ENCODE measurements at places on chromosomes 2 and 18.
A peak's percentile ranks its signal among the peaks of the same experiment; 100 is the strongest.

GRCh38 chr18:77102259-77103040 lies 30.1 kb downstream of the MBP start:
- DNase-seq, result peak; percentile 53

DNA sequence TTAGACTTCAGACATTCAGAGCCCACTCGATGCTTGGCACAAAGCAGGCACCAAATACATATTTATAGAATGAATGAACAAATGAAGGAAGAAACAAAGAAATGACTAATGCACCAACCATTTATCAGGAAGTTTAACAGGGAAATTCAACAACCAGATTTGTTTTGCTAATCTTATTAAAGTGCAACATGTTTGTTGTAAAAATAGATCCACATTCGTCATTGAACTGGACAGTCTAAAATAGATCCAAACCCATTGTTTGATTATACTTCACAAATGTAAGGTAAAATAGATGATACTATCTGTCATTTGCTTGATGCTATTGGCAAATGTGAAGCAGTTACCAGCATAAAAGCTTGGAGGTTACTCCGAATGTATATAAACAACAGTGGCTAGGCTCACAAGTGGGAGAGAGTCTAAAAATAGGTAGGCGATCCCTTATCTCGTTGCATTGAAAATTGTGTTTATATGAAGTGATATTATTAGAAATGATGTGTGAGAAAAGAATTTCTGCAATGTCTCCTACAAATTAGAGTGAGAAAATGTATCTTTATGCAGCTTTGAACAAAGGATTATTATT lies 246.2 kb downstream of the NEDD4L start:
- DNase-seq, result no peak

DNA sequence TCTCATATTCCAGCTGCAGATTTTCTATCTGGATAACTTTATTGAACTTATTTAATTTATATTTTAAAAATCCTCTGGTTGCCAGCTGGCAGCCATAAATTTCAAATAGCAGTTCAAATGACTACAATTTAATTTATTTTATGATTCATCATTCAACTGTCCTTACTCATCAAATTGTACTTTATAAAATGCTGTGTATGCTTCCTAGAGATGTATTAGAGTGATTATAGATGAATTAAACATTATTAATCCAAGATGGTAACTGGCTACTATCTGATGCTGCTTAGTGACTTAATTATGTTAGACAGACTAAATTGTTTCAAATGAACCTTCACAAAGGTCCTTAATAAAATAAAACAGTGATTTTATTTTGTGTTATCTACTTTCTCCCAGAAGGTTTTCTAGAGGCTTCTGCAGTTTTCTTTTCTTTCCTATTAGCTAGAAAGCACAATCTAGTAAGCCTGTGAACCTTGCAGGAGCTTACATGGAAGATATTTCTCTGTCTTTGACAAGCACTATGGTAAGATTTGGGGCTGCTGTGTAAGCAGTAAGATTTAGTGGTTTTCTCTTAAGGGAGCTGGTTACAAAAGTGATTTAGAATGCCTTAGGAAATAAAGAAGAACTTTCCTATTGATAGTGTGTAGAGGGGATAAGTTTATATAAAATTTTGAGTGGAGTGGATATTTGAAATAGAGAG lies 322.3 kb downstream of the FSIP2 start:
- peak; percentile 22 for DNase-seq

DNA sequence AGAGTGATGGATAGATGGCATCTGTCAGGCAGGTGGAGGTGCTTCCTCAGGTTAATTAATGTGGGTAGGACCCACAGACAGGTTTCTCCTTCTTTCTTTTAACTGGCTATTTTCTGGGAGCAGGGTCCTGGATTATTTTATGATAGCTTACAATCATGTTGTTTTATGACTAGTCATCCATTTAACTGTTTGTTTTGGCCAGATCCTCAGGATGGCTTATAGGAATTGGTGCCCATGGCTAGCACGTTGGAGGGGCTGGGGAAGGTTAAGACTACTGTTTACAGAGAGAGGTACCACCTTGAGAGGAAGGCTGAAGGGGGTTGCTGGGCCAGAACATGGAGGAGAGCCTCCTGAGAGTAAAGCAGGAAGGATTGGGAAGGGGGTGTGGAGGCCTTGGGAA lies 78.0 kb upstream of the MGAT5 start:
- DNase-seq, result no peak

DNA sequence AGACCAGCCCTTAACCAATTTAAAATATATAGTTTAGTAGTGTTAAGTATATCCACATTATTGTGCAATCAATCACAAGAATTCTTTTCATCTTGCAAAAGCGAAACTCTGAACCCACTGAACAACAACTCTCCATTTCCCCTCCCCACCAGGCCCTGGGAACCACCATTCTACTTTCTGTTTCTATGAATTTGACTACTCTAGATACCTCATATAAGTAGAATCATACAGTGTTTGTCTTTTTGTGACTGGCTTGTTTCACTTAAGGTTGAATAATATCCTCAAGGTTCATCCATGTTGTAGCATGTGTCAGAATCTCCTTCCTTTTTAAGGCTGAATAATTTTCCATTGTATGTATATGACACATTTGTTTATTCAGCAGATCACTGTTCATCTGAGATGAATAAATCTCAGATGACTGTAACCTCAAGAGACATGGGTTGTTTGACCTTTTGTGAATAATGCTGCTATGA lies 8.1 kb upstream of the SOS1 start:
- no peak for DNase-seq

DNA sequence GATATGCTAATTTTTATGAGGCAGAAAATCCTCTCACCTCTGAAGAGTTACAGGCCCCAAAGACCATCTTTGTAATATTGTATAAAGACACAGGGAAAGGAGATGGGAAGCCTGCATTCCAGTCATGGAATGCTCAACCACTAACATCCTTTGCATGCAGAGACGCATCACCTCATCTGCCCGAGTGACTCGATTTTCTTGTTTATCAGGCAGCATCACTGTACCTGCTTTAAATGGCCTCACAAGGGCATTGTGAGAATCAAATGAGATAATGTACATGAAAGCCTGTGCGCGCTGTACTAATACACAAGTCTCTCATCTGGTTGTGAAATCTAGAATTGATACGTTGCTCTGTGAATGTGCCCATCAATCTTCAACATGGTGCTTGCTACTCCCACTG lies 10.2 kb upstream of the TMEM247 start:
- no peak for DNase-seq

DNA sequence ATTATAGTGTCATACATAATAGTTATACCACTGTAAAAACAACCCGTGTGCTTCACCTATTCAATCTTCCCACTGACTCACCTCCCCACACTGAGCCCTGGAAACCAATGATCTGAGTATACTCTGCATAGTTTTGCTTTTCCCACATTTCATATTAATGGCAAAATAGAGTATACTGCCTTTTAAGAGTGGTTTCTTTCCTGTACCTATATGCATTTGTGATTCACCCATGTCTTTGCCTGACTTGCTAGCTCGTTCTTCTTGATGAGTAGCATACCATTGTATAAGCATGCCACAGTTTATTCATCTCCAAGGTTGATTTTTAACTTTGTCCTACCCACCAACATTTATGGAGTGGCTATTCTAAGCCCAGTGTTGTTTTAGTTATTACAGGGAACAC lies 686.4 kb downstream of the PLCL1 start:
- DNase-seq, result no peak

DNA sequence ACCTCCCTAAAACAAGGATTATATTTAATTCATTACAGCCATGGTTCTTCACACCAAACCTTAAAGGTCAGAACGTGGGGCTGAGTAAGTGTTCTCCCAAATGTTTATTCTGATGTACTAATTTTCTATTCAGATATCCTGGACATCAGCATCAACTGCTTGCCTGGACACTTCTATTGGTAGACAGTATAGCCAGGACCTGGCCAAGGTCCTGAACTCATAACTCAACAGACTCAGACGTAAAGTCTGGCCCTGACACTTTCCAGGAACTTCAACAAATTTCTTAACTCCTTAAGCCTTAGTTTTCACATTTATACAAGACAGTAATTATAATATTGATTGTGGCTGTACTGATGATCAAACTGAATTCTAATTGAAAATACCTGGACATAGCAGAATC lies 89.1 kb downstream of the AKAIN1 start:
- DNase-seq, result no peak

- DNase-seq, result no peak
Measured at GRCh38 chr2:146080925-146081324, 1561.0 kb upstream of the ZEB2 start.

DNA sequence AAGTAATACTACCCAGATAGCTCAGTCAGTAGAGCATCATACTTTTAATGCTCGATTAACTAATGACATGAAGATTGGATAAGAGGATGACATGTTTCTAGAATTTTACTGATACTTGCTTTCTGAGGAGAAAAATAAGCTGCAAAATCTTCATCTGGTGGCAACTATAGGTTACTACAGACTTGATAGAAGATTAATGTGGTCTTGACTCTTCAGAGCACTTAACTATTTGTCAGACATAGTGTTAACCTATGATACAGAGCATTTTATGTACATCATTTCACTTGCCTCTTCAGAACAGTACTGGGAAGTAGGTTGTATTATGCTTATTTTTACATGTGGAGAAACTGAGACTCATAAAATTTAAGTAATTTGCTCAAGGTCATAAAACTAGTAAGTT lies 83.9 kb downstream of the UBR3 start:
- no peak for DNase-seq

- DNase-seq, result no peak
Measured at GRCh38 chr18:49400398-49401072, 59.9 kb downstream of the DYM start.

- DNase-seq, result no peak
Measured at GRCh38 chr18:63987743-63988142, 17.9 kb downstream of the SERPINB8 start.

GRCh38 chr2:215347878-215348277 lies 36.0 kb downstream of the ATIC start:
- DNase-seq, result no peak

- no peak for DNase-seq
Measured at GRCh38 chr18:34003687-34004086, 221.0 kb downstream of the NOL4 start.

DNA sequence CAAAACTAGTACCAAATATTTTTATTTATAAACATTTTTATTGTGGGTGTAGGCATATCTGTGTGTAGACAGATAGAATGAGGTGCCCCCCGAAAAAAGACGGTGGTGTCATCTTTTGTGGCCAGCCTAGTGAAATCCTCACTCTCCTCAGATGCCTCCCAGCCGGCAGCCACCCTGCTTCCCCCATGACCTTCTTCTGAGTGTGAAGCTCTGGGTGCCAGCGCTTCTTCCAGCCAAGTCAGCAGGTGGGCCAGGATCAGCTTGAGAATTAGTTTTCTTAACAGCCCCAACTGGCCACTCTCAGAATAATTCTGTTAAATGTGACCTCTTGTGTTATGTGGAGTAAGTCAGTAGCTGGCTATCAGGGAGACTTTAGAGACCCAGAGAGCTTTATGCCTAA lies 229.6 kb upstream of the FOSL2 start:
- no peak for DNase-seq
